ENCODE measurements at places on chromosomes 6 and 20.

DNA sequence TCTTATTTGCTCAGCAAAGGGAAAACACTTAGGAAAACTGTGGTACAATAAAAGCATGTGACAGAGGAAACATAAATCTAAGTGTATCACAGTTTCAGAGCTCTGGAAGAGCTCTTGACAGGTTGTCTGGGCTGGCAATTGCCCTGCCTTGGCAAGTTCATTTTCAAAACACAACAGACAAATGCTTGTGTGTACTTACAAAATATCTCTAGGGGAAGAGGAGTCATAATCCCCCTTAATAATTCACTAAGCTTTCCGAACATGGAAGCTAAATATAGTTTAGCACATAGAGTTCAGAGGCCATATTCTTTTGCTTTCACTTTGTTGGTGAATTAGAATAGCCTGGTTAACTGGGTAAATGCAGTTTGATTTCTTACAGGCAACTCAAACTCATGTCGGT lies 211.6 kb upstream of the THEMIS start:
- DNase-seq, result no peak

- no peak for DNase-seq
These were observed 31.6 kb downstream of the GSTA2 start for GRCh38 chr6:52731719-52732118.

DNA sequence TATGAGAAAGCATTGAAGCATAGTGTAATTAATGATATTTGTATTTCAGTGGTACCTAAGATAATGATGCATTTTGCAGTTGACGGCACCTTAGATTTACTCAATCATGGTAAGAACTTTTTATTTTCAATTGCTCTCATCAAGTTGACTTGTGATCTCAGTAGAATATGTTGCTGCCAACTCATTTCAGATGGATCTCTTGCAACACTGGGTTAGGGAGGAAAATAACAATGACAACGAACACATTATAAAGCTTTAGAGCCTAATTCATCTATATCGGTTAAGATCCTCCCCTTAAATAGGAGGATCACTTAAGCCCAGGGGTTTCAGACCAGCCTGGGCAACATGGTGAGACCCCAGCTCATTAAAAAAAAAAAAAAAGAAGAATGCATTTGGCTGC lies 18.0 kb upstream of the TBC1D22B start:
- DNase-seq, result no peak

DNA sequence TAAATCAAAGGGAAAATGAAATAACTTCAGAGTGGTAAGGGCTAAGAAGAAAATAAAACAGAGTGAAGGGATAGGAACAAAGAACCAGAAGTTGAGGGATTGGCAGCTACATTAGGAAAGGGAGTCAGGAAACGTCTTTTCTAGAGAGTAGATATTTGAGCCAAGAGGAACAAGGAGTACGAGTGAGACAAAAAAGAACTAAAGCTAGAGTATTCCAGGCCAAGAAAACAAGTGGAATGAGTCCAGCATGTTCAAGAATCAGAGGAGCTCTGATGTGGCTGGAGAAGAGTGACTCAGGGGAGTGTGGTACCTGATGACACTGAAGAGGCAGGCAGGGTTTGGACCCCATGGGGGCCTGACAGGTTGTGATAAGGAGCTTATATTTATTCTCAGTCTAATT lies 66.3 kb downstream of the CEP162 start:
- no peak for DNase-seq

- peak; percentile 73 for DNase-seq
These were observed 8.7 kb upstream of the ARMC12 start for GRCh38 chr6:35727935-35728682.

DNA sequence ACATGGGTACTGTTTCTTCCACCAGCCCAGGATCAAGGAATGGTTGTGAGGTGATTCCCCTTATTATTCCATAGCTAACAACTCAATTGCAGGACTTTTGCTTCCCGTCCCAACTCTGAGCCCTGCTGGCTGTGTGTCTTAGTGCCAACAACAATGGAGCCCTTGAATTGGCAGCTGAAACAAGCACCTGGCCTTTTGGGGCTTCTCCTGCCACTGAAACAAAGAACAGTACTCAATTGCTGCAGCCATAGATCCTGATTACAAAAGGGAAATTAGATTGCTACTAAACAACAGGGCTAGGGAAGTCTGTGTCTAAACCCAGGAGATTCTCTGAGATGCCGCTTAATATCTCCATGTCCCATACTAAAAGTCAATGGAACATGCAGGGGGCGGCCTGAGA lies 61.3 kb upstream of the CARMIL1 start:
- DNase-seq, result no peak

DNA sequence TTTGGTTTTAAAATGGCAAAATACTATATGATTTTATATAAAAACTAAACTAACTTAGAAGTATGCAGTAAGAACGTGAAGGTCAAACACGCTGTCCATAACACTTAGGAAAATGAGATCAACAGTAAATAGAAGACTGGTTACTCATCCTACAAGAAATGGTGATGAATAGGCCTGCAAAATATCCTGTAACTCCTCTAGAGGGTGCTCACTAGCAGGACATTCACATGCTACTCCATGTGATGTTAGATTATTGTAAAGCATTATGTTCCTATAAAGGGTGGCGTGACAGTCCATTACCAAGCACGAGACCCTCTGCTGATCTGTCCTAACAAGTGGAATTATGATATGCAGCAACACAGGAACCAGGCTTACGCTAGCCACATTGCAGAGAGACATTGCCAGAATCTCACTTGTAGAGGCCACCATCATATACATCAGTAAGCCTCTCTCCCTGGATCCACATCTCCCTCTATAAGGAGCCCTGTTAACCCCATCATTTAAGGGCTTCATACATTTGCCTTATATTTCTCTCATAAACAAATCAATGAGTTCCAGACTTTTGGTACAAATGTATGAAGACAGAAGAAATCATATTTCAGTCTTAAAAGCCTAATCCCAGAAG lies 18.0 kb upstream of the DEFB129 start:
- no peak for DNase-seq

DNA sequence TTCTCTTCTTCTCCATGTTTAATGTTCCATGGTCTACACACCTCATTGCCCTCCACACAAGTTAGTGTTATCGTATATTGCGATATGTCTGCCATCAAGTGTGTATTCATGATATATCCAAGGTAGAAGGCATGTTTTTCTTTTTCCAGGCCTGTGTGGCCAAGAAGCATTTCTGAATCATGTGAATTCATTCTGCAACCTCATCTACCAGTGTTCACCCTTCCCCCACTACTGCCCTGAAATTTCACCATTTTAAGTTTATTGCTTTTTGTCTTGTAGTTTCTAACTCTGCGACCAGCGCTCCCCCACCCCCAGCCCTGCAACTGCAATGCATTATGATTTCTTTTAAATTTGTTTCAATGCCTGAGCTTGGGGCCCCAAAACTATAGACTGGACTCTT lies 618.0 kb upstream of the FLRT3 start:
- DNase-seq, result no peak

DNA sequence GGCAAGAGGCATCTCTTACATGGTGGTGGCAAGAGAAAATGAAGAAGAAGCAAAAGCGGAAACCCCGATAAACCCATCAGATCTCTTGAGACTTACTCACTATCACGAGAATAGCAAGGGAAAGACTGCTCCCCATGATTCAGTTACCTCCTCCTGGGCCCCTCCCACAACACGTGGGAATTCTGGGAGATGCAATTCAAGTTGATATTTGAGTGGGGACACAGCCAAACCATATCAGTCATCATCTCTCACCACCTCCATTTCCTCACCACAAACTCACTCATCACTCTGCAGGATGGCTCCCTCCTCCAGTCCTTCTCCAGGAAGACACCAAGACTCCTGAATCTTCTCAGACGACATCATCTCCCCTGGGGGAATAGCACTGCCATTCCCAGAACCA lies 25.8 kb upstream of the SLC16A10 start:
- no peak for DNase-seq

DNA sequence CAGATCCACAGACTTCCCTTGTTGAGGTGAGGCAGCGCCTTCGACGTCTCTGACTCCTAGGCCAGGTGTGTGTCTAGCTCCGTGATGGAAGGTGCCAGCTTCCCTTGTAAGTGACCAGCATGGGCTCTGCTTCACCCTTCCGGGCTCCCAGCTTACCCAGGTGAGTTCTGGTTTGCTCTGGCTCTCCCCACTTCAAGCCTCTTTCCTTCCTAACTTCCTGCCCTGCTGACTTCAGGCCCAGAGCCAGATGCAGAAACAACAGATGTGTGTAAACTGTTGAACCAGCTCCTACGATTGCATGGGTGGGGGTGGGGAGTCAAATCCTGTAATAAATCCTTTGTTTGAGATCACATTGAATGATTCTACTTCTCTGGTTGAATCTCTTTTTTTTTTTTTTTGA lies 51.6 kb upstream of the BMP6 start:
- no peak for DNase-seq

DNA sequence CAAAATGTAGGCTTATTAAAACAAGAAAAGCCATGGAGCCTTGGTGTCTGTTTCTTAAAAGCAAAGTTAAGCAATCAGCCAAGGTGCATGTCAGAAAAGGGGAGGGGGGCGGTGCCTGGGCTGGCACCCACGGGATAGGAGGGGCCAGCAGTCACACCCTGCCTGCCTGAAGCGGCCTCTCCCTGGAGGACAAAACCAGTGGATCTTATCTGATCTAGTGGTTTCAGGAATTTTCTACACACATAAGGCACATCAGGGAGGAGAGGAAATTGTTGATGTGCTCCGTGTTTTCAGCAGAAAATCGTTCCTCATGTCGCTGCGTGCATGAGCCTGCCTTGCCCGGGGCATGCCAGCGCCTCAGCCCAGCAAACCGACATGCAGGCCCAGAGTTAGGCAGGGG lies 276.4 kb downstream of the TAF4 start:
- DNase-seq, result no peak

DNA sequence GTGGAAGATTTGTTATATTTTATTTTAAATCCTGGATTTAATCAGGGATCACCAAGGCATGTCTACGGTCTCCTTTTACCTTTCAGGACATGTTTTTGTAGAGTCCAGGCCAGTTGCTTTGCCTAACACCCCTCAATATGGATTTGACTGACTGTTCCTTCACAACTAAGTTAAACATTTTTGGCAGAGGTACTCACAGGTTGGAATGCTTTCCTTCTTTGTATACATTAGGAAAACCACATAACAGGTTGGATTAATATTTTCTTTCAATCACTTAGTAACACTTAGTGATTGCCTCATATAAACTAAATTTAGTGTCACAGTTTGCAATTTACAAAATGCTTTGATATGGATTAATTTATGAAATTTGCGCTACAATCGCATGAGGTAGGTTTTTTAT lies 64.5 kb downstream of the IPCEF1 start:
- DNase-seq, result no peak
